ENCODE measurements at places on chromosomes 4 and X.

DNA sequence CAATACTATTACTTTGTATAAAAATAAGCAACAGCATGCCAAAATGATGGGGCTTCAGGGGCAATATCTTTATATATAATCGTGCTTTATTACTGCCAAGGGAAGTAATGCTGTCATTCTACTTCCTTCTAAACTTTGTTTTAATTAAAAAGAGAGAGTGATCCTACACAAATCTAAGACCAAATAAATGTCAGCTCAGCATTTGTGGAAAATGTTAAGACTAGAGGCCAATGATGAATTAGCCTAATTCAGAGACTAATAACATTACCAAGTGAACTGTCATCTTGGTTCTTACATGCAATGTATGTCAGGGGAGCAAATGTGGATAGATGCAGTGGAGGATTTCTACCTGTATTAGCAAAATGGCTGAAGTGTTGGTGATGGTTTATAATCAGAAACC, 166.4 kb upstream of the PTCHD1 start:
- ATAC-seq: no peak

- peak; percentile 55 for ATAC-seq
Observed at GRCh38 chr4:149999485-150000074, 78.7 kb upstream of the DCLK2 start.

- no peak for ATAC-seq
Observed at GRCh38 chr4:110292994-110293744, 94.8 kb upstream of the ELOVL6 start.

DNA sequence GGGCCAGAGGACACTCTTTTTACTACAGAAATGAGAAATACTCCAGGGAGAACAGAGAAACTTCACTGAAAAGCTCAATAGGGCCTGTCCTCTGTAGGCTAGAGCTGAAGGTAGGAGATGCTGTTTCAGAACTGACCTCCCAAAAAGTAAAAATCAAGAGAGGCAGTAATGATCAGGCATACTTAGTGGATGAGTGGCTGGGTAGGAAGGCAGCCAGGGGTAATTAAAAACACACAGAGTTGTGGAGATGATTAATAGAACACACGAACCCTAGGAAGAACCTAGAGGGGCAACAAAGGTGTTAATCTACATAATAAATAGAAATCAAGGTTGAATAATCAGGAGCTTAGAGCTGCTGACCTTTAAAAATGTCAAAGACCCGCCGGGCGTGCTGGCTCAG, 582.4 kb upstream of the ADGRL3 start:
- ATAC-seq: no peak

DNA sequence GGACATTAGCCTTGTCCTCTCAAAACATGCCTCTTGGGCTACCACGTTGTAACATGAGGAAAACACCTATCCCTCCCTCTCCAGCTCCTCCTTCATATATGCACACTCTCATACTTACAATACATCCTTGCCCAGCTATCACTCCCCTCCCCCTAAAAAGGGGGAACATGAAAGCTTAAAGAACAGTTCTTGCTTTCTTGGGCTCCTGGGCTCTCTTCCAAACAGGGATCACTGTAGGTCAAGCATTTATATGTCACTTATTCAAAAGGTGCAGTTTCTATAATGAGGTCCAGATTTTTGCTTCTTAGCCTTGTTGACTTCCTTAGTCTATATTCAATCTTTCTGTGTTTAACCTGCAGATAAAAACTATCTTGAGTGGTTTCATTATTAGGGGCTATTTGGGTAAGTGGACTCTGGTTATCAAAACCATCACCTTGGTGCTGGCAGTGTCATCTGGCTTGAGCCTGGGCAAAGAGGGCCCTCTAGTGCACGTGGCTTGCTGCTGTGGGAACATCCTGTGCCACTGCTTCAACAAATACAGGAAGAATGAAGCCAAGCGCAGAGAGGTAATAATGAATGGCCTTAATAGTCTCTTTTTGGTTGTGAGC, 119.4 kb downstream of the AKAP4 start:
- ATAC-seq: no peak

DNA sequence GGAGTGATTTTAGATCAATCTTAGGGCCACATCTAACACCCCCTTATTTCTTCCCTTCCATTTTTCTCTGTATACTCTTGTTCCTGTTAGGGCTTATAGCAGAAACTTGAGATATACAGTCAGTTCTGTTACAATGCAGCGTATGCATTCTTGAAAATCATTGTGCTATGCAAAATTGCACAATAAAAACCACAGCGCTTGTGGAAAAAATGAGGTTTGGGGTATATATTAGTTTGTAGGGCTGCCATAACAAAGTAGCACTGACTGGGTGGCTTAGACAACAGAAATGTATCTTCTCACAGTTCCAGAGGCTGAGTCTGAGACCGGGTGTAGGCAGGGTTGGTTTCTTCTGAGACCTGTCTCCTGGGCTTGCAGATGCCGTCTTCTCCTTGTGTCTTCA, 59.0 kb downstream of the WWC2 start:
- peak; percentile 36 for ATAC-seq

- ATAC-seq: no peak
Observed at GRCh38 chr4:101604976-101605375, 185.6 kb upstream of the BANK1 start.

- ATAC-seq: no peak
Observed at GRCh38 chrX:63920875-63921274, 135.9 kb upstream of the ARHGEF9 start.

DNA sequence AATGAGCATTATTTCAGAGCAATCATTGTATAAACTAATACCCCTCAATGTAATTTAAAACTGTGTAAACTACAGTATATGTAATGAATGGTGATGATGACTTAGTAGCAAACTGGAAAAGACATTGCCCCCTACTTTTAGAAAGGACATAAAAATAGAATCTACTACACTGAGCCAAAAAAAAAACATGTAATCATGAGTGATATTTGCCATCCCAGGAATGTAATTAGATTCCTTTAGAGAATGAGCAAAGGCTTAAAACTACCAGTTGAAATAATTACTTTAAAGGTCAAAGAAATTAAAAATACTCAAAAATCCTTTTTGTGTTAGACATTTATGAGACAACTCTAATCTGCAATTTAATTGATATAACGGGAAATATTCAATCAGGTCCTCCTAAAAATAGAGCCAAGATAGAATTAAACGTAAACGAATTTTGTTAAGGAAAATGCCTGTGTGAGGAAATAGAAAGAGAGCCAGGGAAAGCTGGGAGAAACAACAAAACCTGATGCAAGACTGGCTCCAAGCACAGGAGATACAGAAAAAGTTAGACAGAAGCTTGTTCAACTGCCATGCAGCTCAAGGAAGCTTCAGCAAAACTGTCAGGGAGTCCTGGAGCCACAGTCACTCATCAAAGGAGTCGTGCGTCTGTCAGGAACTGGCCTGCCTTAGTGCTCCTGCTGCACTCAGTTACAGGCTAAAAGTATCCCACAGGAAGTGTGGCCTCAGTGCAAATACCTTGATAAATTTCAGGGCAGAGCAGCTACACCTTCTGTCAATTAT, 655.7 kb upstream of the INTU start:
- ATAC-seq: no peak

GRCh38 chr4:1556541-1557220, 127.4 kb downstream of the FAM53A start:
- no peak for ATAC-seq

GRCh38 chr4:1987296-1987695, 21.5 kb downstream of the NELFA start:
- ATAC-seq: no peak

DNA sequence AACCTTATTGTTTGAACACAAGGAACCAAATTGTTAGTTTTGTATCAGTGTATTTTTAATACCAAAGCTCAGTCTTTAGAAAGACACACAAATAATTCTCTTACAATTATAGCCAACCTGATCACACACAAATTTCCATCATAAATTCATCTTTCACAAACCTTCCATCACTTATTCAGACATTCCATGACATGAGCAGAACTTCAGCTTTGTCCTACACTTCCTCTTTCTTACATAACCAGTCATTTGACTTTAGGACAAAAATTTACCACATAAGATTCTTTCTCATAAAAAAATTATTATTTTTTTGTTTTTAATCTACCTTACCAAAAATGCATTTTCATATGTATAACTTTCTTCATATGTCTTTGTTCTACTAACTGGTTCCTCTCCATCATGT, 312.2 kb downstream of the GALNTL6 start:
- ATAC-seq: no peak

- ATAC-seq: peak; percentile 25
Observed at GRCh38 chr4:128916832-128917231, 107.3 kb downstream of the JADE1 start.

- ATAC-seq: no peak
Observed at GRCh38 chrX:1534301-1535168, 2.5 kb downstream of the P2RY8 start.

DNA sequence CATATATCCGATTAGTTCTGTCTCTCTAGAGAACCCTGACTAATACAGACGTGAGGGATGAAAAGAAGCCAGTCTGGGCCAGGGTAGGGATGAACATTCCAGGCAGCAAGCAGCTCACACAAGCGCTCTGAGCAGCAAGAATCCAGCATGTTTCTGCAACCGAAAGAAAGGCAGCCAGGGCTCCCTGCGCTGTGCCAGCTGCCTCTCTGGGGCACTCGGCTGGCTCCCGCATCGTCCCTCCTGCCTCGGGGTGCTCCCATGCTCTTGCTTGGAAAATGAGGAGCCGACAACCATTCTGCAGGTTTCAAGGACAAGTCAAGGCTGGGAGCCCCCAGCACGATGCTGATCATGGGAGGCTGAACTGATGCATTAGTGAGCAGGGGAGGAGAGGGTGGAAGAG, 7.0 kb downstream of the JAKMIP1 start:
- no peak for ATAC-seq

- ATAC-seq: no peak
Observed at GRCh38 chr4:128155231-128155855, 94.2 kb downstream of the LARP1B start.

DNA sequence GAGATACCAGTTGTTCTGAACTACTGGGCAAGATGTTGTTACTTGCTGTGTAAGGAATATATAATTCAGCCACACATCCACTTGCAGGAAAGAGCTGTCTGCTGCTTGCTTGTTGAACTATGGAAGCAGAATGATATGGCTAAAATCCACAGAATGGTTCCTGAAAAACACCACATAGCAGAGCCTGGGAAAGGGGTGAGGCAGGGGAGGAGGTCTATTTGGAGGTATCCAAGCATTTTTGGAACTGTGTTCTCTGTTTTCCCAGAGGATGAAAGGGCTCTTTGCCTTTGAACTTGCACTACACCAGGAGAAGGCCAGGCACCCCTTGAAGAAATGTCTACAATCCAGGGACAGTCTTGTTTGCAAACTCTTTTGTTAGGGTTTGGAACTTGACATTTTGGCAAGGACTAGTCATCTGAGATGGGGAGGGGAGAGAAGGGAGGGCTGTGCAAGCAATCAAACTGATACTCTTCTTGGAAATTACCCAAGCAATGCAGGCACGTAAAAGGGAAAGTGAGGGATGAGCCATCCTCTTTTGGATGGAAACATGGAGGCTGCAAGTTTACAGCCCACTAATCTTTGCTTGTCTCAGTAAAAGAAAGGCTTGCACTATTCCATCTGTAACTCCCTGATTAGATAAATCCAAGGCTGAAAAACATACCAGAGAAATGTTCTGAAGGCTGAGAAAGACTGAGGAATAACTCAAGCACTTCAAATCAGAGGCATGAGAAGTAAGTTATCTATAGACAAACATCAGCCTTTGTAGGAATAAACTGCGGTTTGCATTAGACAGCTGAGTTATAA, 141.0 kb downstream of the TSPAN5 start:
- ATAC-seq: no peak

DNA sequence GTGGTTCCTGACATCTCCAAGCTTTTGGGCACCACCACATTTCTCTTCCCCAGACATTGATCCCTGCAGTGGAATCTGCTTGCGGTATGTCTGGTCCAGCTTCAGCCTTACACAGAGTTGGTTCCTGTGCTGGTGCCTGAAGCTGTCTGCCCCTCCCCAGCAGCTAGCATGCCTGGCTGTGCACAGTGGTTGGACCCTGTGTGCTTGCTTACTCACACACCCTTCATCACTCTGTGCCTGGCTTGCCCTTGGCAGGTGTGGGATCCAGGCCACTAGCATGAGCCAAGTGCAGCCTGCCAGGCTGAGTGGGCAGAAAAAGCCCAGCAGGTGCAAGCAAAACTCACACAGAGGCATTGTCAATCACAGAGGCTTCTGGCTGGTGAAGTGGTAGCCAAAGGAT, 473.8 kb downstream of the ACTRT1 start:
- ATAC-seq: no peak

- ATAC-seq: no peak
Observed at GRCh38 chrX:155028877-155029291, 2.2 kb downstream of the FUNDC2 start.

DNA sequence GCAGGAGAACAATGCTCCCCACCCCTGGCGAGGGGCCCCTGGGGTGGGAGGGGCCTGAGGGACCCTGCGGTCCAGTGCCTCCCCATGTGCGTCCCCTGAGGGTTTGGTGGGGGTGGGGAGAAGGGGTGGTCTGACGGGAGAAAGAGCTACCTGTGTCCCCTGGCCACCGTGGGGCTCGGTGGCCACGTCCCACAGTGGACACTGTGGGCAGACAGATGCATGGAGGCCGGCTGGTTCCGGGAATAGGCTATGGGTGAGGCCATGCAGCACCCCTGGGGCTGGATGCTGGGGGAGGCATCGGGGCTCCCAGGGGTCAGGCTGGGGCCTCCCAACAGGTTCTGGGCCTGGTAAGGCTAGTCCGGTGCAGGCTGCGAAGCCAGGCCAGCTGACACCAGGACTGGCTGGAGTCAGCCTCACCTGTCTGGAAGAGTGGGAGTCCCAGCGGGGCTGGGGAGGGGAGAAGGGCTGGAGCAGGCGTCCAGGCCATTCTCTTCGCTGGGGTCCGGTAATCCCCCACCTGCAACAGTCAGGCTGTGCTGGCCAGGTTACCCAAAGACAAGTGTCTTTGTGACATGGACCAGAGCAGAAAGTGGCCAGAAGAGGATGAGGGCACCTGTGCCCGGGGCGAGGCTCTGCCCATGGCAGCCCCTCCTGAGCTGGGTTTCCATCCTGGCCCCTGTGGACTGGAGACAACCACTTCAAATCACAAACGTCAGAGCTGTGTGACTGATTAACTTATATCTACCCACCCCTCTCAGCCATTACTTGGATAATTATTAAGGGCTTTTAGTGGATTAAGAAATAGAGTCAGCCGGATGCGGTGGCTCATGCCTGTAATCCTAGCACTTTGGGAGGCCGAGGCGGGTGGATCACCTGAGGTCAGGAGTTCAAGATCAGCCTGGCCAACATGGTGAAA, 1.4 kb upstream of the FAM53A start:
- ATAC-seq: no peak
